ENCODE measurements at places on chromosomes 6 and 20.
A peak's percentile ranks its signal among the peaks of the same experiment; 100 is the strongest.

GRCh38 chr20:63002511-63002910 lies 4.3 kb downstream of the BHLHE23 start:
- DNase-seq, result no peak

DNA sequence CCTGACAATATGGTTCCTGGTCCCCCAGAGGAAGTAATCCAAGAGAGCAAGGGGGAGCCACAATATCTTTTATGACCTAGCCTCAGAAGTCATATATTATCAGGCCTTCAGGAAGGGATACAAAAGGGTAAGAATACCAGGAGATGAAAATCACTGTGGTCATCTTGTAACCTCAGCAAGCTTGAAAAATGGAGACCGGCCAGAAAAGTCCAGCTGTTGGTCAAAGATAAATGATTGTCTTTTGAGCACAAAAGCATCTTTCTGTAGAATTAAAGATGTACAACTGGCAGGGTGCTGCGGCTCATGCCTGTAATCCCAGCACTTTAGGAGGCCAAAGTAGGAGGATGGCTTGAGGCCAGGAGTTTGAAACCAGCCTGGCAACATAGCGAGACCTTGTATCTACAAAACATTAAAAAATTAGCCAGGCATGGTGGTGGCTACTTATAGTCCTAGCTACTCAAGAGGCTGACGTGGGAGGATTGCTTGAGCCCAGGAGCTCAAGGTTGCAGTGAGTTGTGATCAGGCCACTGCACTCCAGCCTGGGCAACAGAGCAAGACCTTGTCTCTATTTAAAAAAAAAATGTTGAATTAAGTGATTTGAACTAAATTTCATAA lies 118.0 kb upstream of the MARCKS start:
- DNase-seq, result no peak

DNA sequence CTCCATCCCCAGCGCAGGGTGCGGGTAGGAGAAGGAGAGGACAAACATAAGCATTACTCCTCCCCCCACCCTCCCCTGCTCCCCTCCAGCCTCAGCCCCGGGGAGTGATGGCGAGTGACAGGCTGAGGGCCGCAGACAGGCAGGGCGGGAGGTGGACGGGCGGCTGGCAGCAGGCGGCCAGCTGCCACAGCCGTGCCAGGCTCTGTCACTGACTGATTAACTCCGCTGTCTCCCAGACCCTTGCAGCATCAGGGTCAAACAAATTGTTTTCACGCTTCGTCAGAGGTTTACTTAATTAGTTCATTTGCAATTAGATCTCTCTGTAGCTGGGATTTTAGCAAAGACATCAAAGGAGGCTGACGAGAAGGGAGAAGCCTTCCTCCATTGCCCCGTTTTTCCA lies 41.9 kb downstream of the FOXP4 start:
- DNase-seq, result no peak

GRCh38 chr6:116572162-116572561 lies 858 bp downstream of the RWDD1 start:
- DNase-seq, result peak; percentile 17

DNA sequence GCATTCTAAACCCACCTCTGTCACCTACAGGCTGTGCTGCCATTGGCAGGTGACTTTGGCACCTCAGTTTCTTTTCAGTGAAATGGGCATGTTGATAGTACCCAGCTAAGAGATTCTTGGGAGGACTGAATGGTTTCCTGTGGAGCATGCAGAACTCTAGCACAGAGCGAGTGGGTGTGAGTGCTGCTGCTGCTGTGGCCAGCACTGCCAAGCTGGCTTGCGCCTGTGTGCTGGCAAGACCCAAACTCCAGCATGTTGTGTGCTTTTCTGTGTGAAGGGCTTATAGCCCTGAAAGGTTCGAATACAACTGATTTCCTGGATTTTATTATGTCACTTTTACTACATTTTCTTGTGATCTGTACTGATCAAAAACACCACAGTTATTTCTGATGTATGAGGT lies 78.1 kb upstream of the KIF25 start:
- no peak for DNase-seq

DNA sequence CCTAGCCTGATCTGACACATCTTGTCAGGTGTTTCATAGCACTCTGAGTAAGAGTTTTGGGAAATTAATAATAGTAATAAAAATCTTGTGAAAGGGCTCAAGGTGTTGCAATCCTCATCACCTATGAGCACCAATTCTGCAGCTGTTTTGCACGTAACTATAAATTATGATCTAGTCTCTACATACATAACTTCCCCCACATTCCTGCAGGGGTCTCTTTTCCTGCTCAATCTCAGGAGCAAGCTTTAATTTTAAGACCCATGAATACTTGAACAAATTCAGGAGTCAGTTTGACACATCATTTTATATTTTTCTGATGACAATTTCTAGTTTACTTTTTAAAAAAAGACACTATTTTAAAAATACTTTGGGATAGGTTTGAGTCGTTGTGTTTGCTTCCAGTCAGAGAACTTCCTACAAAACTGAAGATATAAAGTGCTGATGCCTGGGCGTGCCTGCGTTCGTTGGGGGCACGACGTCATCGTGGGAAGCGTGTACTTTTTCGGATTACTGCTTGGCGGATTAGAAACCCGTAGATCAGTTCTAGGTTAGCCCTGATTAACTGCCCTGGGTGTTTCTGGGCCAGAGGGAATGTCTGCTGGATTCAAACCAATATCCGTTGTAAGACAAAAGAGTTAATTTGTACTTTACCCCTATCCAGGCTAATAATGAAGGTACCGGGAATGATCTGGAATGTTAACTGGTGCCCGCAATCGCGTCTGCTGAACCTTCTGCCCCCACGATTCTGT lies 1.0 kb upstream of the E2F3 start:
- DNase-seq, result peak; percentile 32

- no peak for DNase-seq
These were observed 15.7 kb upstream of the SSTR4 start for GRCh38 chr20:23019403-23019802.

Measured in NCI-H1105 (cell line).